Effector CD4-positive, alpha-beta T cell (primary cell): ENCODE measurements at places on chromosomes 7 and 10.

DNA sequence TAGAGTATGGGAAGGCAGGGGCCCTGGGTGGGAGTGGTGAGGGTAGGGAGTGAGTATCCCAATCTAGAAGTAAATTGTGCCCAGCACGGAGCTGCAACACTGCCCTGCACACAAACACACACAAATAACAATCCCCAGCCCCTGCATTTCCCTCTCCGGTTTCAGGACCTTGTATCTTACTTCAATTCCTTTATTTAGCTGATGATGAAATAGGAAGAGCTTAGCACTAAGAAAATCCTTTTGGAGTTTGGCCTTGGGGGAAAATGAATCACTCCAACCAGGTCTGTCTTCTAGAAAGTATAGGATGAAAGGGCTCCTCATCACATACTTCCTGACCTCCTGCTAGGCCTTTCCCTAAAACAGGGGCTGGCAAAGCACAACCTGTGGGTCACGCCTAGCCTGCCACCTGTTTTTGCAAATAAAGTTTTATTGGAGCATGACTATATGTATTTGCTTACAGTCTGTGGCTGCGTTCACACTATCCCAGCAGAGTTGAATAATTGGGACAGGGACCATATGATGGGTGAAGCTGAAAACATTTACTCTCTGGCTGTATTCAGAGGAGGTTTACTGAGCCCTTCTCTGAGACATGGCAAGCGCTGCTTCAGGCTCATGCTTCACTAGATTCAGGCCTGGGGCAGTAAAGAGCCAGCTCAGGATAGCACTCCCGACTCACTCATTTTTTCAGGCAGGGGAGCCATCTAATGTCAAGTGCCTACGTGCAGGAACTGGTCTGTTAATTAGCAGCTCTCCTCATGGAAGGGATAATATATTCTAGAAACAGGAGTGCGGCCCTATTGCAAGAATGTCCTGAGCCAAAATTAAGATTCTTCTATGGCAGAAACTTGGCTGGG lies 111.0 kb downstream of the EGFR start:
- no peak for DNase-seq

GRCh38 chr7:109532262-109532992 lies 962.8 kb downstream of the DNAJB9 start:
- DNase-seq = no peak

DNA sequence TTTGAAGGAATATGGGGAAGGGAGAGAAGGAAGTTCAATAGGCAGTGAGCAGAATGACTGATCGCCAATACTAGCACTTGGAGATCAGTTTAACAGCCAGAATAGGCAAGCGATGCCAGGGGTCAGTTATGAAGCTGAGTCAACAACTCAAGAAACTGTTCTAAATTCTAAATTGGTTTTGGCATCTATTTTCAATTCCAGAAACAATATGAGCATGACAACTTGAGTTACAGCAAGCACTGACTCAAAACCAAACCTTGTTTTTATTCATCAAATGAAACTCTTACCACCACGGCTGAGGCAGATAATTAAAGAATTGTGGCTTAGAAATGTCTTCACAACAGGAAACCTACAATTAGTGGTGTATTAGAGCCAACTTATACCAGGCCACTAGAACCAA lies 180.5 kb upstream of the ASAH2 start:
- DNase-seq = no peak

DNA sequence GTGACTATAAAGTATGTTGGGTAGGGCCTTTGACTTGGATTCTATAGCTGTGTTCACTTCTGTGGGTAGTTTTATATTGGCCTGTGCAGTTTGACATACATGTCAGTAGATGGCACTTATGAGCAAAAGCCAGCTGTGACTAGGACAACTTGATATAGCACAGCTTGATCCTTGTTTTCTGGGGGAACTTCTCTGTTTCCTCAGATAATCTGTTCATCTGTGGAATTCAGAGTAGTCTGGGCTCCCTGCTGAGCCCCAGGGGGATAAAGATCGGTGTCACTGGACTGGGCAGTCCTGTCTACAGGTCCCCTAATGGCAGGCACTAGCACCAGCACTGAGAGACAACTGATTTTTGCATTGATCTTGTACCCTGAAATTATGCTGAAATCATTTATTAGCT lies 25.4 kb downstream of the CYP2C9 start:
- no peak for DNase-seq

DNA sequence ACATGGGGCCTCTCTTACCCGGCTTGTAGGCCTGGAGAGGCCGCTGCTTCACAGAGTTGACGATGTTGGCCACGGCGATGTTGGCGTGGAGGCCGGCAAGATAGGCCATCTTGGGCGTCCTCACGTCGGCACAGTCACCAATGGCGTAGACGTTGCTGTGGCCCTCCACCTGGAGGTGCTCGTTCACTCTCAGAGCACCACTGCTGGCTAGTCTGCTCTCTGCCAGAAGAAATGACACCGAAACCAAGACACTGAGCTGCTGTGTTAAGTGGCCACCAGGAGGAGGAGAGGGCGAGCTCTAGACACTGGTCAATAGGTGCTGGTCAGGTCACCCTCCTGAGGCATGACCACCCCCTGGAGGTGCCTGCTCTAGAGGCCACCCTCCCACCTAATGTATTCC lies 17.7 kb downstream of the AIFM2 start:
- no peak for DNase-seq

- DNase-seq = no peak
Observed at GRCh38 chr10:18071591-18071990, 68.6 kb upstream of the CACNB2 start.

GRCh38 chr10:24589265-24589664 lies 134.4 kb downstream of the ARHGAP21 start:
- no peak for DNase-seq

- DNase-seq = no peak
Observed at GRCh38 chr7:16963044-16963443, 81.3 kb upstream of the AGR3 start.

DNA sequence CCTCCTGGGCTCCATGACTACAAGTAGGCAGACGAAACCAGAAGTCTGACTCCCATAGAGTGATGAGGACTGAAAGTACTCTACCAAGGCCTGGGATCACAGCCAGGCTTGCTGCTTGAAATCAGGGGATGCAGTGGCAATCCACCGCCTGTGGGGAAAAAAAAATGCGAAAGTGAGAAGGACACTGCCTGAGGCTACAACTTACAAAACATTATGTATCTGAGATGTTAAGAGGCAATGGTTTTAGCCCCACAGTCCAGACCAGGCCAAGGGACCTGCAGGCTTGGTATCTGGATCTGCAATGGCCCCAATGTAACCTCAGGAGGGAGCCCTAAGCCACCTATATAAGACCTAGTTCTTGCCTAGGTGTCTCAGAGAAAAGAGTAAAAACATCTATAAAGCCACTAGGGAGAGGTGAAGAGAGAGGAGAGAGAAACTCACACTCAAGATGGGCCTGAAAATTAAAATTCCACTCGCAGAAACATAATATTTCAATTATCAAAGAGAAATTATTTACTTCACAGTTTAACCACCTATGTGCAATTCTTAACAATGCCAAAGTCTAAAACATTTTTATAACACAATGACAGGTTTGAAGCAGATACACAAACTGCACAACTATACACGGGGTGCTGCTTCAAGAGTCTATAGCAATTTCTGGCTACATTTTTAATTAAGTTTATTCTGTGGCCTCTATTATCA lies 13.9 kb downstream of the DNAJC1 start:
- no peak for DNase-seq

DNA sequence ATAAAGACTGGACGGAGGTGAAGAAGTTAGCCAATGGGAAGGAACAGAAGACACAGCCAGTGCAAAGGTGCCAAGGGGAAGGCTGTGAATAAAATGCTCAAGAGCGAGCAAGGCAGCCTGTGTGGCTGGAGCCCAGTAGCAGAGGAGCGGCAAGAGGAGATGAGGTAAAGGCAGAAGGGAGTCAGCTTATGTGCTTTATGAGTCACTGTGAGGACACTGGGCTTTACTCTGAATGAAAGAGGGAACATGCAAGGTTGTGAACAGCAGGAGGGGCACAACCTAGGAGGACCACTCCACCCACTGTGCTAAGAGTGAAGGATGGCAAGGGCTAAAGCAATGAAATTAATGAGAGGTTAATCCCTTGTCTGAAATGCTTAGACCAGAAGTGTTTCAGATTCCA lies 129.0 kb upstream of the ODAD2 start:
- no peak for DNase-seq

DNA sequence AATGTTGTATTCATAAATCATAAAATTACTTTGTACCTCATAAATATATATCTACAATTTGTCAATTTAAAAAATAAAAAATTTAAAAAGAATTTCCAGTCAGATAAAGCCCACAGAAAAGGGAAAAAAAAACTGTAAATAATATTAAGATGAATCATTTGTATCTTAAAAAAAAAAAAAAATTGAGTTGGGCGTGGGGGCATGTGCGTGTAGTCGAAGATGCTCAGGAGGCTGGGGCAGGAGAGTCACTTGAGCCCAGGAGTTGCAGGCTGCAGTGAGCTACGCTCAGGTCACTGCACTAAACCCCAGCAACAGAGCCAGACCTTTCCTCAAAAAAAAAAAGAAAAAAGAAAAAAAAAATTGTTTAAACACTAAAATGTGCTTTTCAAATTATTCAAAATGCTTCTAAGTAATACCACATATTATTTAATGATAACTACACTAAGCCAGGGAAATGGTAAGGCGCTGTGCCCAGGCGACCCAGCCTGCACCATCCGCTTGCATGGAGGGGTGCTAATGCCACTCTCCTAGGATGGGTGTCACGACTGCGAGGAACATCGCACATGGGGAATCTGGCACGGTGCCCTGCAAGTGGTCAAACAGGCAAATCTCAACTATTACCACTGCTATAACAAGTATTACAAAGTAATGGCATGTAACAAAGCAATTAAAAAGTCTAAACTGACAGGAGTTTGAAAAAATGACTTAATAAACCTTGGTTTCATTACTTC lies 15.4 kb downstream of the GLUD1 start:
- DNase-seq = no peak

DNA sequence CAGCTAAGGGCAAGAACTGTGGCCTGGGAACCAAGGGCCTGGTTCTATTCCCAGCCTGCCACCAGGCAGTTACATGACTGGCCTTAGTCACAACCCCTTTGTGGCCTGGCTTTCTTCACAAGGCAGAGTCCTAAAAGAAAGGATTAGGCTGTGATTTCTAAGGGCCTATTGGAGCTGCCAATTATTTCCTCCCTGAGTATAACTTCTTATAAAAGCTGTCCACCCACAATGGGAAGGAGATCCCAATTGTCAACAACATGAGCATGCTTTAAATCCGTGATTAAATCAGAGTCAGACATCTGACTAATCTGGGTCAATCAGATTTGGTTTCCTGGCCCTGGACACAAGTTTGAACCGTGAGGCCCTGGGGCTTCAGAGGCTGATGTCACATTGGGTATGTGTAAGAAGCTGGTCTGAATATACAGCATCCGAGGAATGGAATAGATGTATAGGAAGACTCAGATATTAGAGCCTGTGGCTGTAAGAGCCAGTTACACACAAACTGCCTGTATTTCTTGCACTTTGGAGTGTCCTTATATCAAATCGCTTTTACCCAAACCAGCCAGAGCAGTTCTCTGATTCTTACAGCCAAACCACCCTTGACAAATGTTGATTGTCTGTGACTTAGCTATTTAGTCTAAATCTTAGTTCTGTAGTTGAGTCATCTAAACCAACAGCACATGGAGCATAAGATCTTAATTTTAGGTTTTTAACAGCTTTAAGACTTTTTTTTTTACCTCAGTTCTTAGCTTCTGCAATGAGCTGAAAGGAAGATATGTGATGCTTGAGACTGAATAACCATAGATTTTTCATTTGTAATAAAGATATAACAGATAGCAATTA lies 61.3 kb downstream of the ABCB4 start:
- no peak for DNase-seq

DNA sequence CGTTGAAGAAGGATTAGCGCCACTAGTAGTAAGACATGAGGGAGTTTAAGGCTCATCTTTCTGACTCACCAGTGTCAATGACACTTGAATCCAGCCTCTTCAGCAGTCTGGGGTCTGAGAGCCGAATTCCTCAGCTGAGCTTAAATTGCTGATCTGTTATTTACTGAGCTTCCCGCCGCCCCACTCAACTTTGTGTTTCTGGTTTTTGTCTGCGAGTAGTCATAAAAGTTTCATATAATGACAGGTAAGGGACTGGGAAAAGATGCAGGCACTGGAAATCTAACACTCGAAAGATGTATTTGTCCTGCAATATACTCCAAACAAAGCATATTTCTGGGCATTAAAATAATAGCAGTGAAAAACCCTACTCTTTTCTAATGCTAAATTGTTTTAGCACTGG lies 51.2 kb upstream of the RELN start:
- no peak for DNase-seq

GRCh38 chr10:82149674-82150073 lies 274.7 kb downstream of the NRG3 start:
- DNase-seq = no peak

DNA sequence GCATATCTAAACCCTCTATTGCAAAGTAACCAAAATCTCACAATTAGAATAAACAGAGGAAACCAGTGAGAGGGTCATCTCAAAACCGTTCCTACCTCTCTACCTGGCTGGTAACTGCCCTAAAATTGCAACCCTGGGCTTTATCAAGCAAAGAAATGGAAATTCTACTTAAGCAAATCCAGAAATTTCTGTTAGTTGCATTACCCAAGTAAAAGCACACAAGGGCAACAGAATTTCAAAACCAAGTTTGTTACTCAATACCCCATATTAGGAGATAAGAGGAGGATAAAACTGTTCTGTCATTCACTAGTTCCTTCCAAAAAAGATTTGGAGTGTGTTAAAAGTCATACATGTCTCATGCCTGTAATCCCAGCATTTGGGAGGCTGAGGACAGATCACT lies 195.3 kb downstream of the FAM107B start:
- no peak for DNase-seq

DNA sequence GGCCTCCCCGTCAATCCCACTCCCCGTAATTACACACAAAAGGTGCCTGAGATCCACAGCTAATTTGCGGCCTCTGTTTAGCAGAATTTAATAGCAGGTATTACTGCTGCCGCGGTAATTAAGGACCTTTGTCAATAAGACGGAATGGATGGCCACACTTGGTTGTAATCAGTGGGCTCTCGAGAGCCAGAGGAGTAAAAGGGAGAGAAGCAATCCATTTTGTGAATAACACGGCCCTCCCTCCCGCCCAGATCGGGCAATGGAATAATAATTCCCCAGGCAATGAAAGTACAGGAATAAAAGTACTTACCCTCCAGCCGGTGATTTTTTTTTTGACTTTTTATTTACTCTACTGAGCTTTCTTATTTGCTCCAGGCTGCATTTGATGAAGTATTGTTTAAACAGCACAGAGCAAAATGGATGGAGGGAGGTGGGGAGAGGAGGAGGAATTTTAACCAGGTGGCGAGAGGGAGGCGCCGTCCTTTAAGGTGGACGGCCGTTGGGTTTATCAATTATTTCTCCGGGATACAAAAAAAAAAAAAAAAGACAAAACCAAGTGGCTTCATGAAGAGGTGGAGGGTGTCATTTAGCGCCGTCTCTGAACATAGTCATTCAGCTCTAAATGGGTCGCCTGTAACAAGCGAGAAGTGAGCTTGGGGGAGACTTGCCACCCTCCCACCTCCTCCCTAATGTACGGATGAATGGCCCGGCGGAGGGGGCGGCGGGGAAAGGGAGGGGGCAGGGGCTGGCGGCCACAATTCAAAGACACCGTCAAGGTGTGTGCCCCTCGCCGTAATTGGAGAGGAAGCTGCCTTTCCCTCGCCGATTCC lies 120.3 kb downstream of the BUB3 start:
- no peak for DNase-seq
